ENCODE measurements at places on chromosomes 6 and 20.

GRCh38 chr20:38202982-38203293 lies 37.9 kb upstream of the TGM2 start:
- no peak for DNase-seq

DNA sequence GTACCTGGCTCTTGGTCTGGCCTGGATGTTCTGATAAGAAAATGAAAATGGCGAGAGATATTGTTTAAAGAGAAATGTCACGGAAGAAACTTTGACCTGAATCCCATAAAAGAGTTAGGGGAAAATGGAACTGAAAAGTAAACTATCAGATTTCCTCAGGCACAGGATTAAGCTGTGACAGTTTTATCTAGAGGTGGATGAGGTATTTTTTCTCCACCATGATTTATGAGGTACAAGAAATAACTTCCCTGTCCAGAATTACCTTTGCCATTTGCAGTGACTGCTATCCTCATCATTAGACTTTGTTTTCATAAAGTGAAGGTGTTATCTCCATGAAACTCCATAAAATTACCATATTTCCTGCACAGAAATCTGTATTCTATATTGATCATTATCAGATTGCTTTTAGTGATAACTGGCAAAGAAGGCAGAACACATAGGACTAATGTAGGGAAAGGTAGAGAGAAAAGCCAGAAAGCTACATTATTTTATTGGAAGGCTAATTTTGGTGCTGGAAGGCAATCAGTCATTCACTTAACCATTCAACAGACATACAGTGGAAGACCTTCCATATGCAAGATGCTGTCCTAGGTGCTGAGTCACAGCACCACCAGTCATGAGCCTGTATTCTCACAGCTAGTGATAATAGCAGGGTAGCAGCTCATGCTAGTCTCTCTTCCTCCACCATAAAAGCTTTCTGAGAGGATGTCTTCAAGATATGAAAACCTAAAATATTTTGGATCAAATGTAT lies 427.3 kb upstream of the CITED2 start:
- no peak for DNase-seq

DNA sequence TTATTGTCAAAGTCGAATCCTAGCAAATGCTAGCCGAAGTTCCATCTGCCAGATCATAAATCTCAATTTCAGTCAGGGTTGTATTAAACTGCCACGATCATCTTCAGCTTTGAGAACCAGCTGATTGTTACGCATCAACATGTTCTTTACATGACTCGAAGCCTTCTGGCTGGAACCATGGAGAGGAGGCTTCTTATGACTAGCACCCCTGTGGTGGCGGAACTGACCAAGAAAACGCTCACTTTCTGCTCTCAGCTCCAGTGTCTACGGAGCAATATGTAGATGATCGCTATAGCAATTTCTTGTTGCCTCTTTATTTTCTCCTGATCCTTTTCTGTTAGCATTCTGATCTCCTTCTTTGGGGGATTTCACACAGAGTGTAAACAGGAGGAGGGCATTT lies 479.4 kb upstream of the SLC35B3 start:
- no peak for DNase-seq

GRCh38 chr6:149897015-149897697 lies 757 bp downstream of the RAET1E start:
- DNase-seq, result no peak

- no peak for DNase-seq
Observed at GRCh38 chr6:154989448-154989847, 5.7 kb upstream of the TIAM2 start.

- no peak for DNase-seq
Observed at GRCh38 chr6:45715508-45715803, 300.2 kb downstream of the CLIC5 start.

- peak; percentile 27 for DNase-seq
Observed at GRCh38 chr6:87731818-87732661, 30.0 kb upstream of the AKIRIN2 start.

DNA sequence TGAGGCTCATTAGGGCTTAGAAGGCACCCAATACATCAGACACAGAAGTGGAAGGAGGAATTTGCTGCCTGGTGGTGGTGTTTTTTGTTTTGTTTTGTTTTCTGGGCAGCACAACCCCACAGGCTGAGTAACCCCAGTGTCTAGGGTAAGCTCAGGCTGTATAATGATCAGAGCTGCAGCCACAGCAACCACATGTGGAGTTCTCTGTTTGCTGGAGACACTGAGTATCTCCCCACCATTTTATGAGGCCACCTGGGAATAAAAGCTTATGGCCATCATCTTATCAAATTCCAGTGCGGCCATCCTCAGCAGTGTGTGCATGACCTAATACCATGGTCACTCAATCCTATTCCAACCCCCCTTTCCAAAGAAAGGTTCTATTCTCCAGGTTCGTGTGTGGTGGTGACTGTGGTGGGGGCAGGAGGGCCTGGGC lies 3.4 kb upstream of the DLL1 start:
- DNase-seq, result peak; percentile 23

DNA sequence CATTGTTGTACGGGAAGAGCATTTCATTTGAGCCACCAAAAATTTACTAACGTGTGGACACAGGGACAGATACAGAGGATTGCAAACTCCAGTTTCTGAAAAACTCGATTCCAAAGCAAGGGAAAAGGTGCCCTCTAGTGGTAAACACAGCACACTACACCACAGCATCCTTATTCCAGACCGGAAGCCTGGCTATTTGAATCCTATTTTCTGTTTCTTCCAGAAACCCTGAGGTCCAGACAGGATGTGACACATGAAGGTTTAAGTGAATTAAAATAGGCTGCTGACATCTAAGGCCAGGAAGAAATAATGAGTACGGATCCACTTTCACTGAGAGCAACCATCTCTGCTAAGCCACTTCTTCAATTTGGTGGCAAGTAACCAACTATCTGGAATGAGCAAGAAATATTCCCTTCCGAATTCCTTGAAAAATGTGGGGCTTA lies 31.8 kb upstream of the GMPR start:
- DNase-seq, result peak; percentile 20

GRCh38 chr6:64034910-64035655 lies 399.5 kb downstream of the PHF3 start:
- DNase-seq, result no peak

DNA sequence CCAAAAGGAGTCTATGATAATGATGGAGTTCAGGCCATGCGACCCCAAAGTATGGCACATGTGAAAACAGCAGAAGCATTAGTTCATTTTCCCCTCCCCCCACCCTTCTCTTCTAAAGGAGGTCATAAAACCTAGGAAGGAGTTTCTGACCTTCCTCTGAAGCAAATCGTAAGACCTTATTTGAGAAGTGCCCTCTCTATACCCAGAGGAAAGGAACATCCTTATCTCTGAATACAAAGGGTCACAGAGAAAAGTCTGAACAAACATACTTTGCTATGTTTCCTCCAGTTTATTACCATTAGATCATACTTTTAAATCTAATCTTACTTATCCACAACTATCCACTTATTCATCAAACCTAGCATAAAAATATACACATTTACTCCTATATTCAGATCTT lies 48.6 kb downstream of the SLX4IP start:
- DNase-seq, result no peak

DNA sequence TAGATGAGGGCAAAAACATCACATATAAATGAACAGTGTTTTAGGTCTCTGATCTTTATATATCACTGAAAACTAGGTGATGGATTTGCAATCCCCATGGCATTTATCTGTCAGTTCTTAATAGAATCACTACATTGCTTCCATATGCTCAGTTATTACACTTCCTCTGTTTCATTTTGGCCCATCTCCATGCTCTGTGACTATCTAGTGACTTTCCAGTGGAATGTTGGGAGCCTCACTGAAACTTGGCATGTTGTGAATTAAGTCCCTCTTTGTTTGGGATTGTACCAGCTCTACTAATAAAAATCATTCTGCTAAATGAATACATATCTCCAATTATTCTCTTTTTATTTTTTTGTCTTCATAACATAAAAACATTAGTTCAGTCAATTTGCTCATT lies 226.1 kb upstream of the CEP162 start:
- no peak for DNase-seq
